Panc1 (cell line): ENCODE measurements at places on chromosomes 3 and 15.

GRCh38 chr3:108189440-108189839 lies 32.8 kb downstream of the IFT57 start:
- no peak for DNase-seq

DNA sequence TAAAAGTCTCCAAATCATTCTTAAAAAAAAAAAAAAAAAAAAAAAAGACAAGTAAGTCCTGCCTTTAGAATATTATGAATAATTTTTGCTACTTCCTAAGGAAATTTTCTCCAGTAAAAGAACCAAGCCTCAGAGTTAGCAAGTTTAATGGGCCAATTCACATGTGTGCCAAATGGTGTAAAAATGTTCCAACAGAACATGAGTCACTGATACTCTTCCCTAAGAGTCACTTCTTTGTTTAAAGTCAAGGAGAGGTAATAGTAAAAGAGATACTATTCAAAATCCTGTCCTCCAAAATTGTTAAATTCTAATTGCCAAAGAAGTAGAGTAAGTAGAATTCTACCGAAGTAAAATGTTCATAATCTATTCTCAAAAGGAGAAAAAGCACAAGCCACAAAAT lies 17.7 kb upstream of the CPA3 start:
- DNase-seq: no peak

- DNase-seq: no peak
Observed at GRCh38 chr3:144590854-144591253, 619.2 kb downstream of the DIPK2A start.

- no peak for DNase-seq
Observed at GRCh38 chr15:100718075-100718980, 115.9 kb downstream of the ASB7 start.
